ENCODE measurements at places on chromosomes 5 and 9. TPM values are rescaled to one million over a fixed set of nuclear protein-coding genes. Genes with fewer than 3 reads are reported as not detected.
A peak's percentile ranks its signal among the peaks of the same experiment; 100 is the strongest.

Gene C9
- not detected for total RNA-seq

Gene MUSK
- not detected for total RNA-seq

Gene SPOCK1
- 31.8 TPM for total RNA-seq

Gene COL15A1
- not detected for total RNA-seq

Gene ADAMTSL1
- total RNA-seq, result not detected

Gene CCDC152
- total RNA-seq, result 0.25 TPM

Gene PELO
- 19.8 TPM for total RNA-seq

Gene SPAAR
- 0.73 TPM for total RNA-seq

Gene SPATA31C1
- total RNA-seq, result not detected

Gene KIAA0825
- total RNA-seq, result 1.9 TPM

GRCh38 chr9:74672237-74672636 lies 175.1 kb downstream of the RORB start:
- no peak for DNase-seq
- H3K4me3 ChIP-seq, result no peak overlapping the region
- H3K27me3 ChIP-seq, result no peaks in the 10 kb centered on the region
- H3K4me1 ChIP-seq, result no peaks in the 10 kb centered on the region
- H3K36me3 ChIP-seq, result no peaks in the 10 kb centered on the region
- no peak overlapping the region for H3K27ac ChIP-seq

GRCh38 chr5:121152411-121152810 lies 688.3 kb downstream of the PRR16 start:
- no peak overlapping the region for H3K27ac ChIP-seq
- no peak for DNase-seq

- no peaks in the 10 kb centered on the region for H3K36me3 ChIP-seq
- no peak for DNase-seq
- H3K27me3 ChIP-seq, result peaks cover 20% of the 10 kb centered on the region
Observed at GRCh38 chr9:101468116-101468515, 32.5 kb upstream of the ALDOB start.

DNA sequence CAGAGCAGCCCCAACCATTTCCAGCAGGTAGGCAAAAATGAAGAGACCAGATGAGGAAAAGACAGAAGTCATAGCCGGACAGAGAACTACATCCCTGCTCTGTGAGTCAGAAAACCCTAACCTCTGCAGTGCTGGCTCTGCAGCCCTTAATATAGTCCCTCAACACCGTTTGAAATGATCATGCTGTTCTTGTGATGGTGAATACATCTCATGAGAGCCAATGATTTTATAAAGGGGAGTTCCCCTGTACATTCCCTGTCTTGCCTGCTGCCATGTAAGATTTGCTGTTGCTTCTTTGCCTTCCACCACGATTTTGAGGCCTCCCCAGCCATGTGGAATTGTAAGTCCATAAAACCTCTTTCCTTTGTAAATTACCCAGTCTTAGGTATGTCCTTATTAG lies 216.8 kb upstream of the RFX3 start:
- H3K27me3 ChIP-seq, result no peaks in the 10 kb centered on the region
- no peaks in the 10 kb centered on the region for H3K36me3 ChIP-seq
- no peak overlapping the region for H3K4me3 ChIP-seq
- peaks cover 51% of the 10 kb centered on the region for H3K4me1 ChIP-seq
- H3K27ac ChIP-seq, result no peak overlapping the region

GRCh38 chr9:69295872-69296552 lies 29.0 kb upstream of the ENTREP1 start:
- no peak overlapping the region for H3K4me3 ChIP-seq
- H3K27me3 ChIP-seq, result no peaks in the 10 kb centered on the region
- DNase-seq, result no peak
- no peaks in the 10 kb centered on the region for H3K36me3 ChIP-seq
- no peaks in the 10 kb centered on the region for H3K4me1 ChIP-seq
- H3K27ac ChIP-seq, result no peak overlapping the region

GRCh38 chr9:89514337-89514736 lies 16.4 kb upstream of the SEMA4D start:
- DNase-seq, result no peak
- peaks cover 6% of the 10 kb centered on the region for H3K4me1 ChIP-seq
- H3K4me3 ChIP-seq, result no peak overlapping the region
- H3K36me3 ChIP-seq, result no peaks in the 10 kb centered on the region
- no peaks in the 10 kb centered on the region for H3K27me3 ChIP-seq

GRCh38 chr5:72305194-72306142 lies 14.6 kb downstream of the MRPS27 start:
- no peak for DNase-seq
- H3K36me3 ChIP-seq, result 0 out of 2 replicates have a peak, but pooled peaks cover 5% of the 10 kb centered on the region
- H3K4me1 ChIP-seq, result peaks cover 13% of the 10 kb centered on the region
- no peak overlapping the region for H3K27ac ChIP-seq
- H3K27me3 ChIP-seq, result no peaks in the 10 kb centered on the region

GRCh38 chr5:96569770-96570169 lies 92.4 kb upstream of the CAST start:
- H3K4me3 ChIP-seq, result no peak overlapping the region
- no peak overlapping the region for H3K27ac ChIP-seq
- no peaks in the 10 kb centered on the region for H3K27me3 ChIP-seq

DNA sequence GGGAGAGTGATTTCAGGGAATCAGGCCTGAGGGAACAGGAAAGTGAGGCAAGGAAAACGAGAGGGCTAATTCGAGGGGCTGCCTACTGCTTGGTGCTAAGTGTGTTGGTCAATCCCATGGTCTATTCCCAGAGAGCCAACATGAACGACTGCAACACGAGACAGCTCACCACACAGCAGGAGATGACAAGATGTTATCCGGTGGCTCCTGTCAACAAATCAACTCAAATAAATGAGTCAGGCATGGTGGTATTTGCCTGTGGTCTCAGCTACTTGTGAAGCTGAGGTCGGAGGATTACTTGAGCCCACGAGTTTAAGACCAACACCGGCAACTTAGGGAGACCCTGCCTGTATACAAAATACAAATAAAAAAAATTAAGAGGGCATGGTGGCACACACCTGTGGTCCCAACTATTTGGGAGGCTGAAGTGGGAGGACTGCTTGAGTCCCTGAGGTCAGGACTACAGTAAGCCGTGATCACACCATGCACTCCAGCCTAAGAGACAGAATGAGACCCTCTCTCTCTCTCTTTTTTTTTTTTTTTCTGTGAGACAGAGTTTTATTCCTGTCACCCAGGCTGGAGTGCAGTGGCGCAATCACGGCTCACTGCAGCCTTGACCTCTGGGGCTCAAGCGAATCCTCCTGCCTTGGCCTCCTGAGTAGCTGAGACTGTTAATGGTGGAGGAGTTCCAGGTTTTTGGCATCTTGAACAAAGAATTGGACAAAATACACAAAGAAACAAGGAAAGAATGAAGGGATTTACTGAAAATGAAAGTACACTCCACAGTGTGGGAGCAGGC lies 9.0 kb upstream of the FAF2 start:
- H3K4me3 ChIP-seq, result no peak overlapping the region
- no peaks in the 10 kb centered on the region for H3K27me3 ChIP-seq
- peak; percentile 94 for DNase-seq
- H3K27ac ChIP-seq, result peak overlapping the region; percentile 69

- H3K27me3 ChIP-seq, result no peaks in the 10 kb centered on the region
- no peak for DNase-seq
- no peaks in the 10 kb centered on the region for H3K36me3 ChIP-seq
- no peaks in the 10 kb centered on the region for H3K4me1 ChIP-seq
Observed at GRCh38 chr9:18473652-18474279, at the start of gene ADAMTSL1. ADAMTSL1 (plus strand) TSS chr9:18474153; CDS start chr9:18474233, 80 bp downstream.

DNA sequence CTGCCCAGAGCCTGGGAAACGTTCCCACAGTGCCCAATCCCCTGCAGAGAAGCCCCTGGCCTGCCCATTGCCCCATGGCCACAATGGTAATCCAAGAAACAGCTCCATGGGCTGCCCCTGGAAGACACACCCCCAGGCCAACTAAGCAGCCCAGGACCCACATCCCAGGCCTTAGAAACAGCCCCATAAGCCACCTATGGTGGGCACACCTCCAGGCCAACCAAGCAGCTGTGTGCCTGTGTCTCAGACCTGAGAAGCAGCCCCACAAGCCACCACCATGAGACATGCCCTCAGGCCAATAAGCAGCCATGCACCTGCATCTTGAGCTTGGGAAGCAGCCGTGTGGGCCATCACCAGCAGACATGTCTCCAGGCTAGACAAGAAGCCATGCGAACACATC lies 52.9 kb upstream of the SSBP2 start:
- no peaks in the 10 kb centered on the region for H3K27me3 ChIP-seq
- no peaks in the 10 kb centered on the region for H3K36me3 ChIP-seq
- H3K4me1 ChIP-seq, result peaks cover 25% of the 10 kb centered on the region
- no peak for DNase-seq

- H3K27me3 ChIP-seq, result no peaks in the 10 kb centered on the region
- no peaks in the 10 kb centered on the region for H3K4me1 ChIP-seq
- DNase-seq, result no peak
- H3K4me3 ChIP-seq, result no peak overlapping the region
- H3K27ac ChIP-seq, result no peak overlapping the region
Observed at GRCh38 chr5:179609834-179610108, 13.7 kb downstream of the HNRNPH1 start.

DNA sequence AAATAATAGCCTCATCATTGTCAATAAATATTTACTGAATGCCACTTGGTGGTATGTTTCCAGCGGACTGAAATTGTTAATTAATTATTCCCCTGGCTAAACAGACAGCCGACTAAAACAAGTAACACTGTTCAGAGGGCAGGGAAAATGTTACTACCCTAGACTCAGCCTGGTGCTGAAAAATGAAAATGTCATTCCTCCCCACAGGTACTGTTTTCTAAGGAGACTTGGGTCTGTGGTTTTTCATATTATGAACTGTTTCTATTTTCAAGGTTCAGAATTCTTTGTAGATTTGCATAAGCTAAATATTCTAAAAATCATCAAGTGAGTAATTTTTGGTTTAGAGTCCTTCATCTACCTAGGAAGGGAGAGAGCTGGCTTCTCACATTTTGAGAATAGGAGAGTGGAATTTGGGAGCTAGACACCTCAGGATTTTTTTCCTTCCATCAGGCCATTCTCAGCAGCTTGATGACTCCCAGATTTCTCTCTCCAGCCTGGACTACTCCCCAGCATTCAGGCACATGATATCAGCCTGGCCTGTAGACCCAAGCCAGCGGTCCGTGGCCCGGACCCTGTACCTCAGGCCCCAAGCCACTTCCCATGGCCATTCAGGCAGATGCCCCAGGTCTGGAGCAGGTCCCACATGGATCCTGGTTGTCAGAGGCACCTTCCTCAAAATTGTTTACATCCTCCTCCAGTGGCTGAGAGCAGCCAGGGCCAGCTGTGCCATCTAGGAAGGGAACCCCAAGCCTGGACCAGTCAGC lies 24.4 kb downstream of the BHMT start:
- no peak for DNase-seq
- H3K4me3 ChIP-seq, result no peak overlapping the region
- peaks cover 15% of the 10 kb centered on the region for H3K4me1 ChIP-seq
- no peaks in the 10 kb centered on the region for H3K27me3 ChIP-seq
- H3K36me3 ChIP-seq, result no peaks in the 10 kb centered on the region

DNA sequence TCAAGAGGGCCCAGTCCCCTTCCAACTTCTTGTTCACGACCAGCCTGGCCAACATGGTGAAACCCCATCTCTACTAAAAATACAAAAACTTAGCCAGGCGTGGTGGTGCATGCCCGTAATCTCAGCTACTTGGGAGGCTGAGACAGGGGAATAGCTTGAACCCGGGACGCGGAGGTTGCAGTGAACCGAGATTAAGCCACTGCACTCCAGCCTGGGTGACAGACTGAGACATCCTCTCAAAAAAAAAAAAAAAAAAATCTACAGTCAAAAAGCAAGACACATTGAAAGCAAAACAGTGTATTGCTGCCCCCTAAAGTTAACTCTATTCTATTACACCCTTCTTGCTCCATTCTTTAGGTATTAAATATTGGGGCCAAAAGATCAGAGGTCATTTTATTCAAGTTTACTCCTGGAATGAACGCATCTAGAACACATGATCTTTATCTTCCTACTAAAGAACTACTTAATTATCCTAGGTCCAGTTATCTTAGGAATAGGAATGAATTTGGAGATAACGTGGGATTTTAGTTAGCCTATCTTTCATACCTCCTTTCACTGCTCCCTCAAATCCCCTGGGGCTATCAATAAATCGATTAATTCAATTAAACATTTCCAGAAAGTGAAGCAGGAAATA lies 2.4 kb downstream of the ATG12 start:
- H3K4me1 ChIP-seq, result peaks cover 35% of the 10 kb centered on the region
- no peaks in the 10 kb centered on the region for H3K27me3 ChIP-seq
- peak overlapping the region; percentile 30 for H3K4me3 ChIP-seq

- no peak overlapping the region for H3K27ac ChIP-seq
- H3K27me3 ChIP-seq, result no peaks in the 10 kb centered on the region
- H3K4me1 ChIP-seq, result no peaks in the 10 kb centered on the region
- no peak overlapping the region for H3K4me3 ChIP-seq
- no peaks in the 10 kb centered on the region for H3K36me3 ChIP-seq
Observed at GRCh38 chr9:27485158-27485557, 38.9 kb upstream of the IFNK start.

GRCh38 chr9:126516936-126517832 lies 96.5 kb upstream of the LMX1B start:
- no peaks in the 10 kb centered on the region for H3K4me1 ChIP-seq
- peaks cover 58% of the 10 kb centered on the region for H3K27me3 ChIP-seq
- H3K36me3 ChIP-seq, result no peaks in the 10 kb centered on the region
- peak overlapping the region; percentile 36 for H3K4me3 ChIP-seq

- H3K36me3 ChIP-seq, result no peaks in the 10 kb centered on the region
- DNase-seq, result no peak
- H3K4me3 ChIP-seq, result no peak overlapping the region
- no peak overlapping the region for H3K27ac ChIP-seq
- H3K4me1 ChIP-seq, result no peaks in the 10 kb centered on the region
- H3K27me3 ChIP-seq, result peaks cover 41% of the 10 kb centered on the region
Observed at GRCh38 chr5:10081584-10081983, 168.1 kb downstream of the ATPSCKMT start.

GRCh38 chr5:141879941-141880738 lies 1.9 kb upstream of the PCDH1 start:
- H3K36me3 ChIP-seq, result peaks cover 7% of the 10 kb centered on the region
- H3K4me1 ChIP-seq, result peaks cover 30% of the 10 kb centered on the region
- H3K4me3 ChIP-seq, result no peak overlapping the region
- H3K27ac ChIP-seq, result no peak overlapping the region
- no peak for DNase-seq

GRCh38 chr9:133973111-133973790 lies 18.9 kb downstream of the VAV2 start:
- peaks cover 8% of the 10 kb centered on the region for H3K4me1 ChIP-seq
- no peak for DNase-seq
- no peaks in the 10 kb centered on the region for H3K36me3 ChIP-seq
- H3K27me3 ChIP-seq, result no peaks in the 10 kb centered on the region
- H3K27ac ChIP-seq, result no peak overlapping the region

DNA sequence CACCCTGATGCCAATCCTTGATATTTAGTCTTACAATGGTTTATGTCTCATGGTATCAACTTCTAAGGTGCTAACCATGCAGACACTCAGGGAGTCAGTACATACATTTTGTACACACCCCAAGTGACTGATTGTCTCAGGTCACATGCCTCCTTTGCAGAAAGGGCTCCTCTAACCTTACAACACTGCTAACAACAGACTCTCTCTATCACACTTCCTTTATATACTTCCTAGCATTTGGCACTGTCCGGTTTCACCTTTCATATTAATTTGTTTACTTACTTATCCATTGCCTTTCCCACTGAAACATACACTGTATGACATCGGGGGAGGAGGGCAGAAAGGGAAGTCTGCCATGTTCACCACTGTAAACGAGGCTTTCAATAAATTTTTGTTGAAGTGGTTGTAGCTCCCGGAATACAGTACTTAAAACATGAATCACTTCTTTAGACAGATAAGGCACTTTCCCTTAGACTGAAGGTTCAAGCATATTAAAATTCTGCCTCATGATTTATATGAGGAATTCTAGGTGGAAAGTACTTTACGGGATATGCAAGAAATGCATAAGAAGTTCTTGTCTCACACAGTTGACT lies 20.6 kb downstream of the EMB start:
- H3K36me3 ChIP-seq, result no peaks in the 10 kb centered on the region
- H3K4me3 ChIP-seq, result no peak overlapping the region
- no peak overlapping the region for H3K27ac ChIP-seq

GRCh38 chr9:114366334-114367128 lies 21.3 kb downstream of the AKNA start:
- H3K4me3 ChIP-seq, result no peak overlapping the region
- peak; percentile 68 for DNase-seq
- peaks cover 38% of the 10 kb centered on the region for H3K4me1 ChIP-seq
- no peaks in the 10 kb centered on the region for H3K36me3 ChIP-seq

Data from PC-9 (cell line).